ENCODE measurements at places on chromosomes 11 and 22. TPM values are rescaled to one million over a fixed set of nuclear protein-coding genes. Genes with fewer than 3 reads are reported as not detected.

The GLB1L2 gene
- total RNA-seq: 11.7 TPM

The OR52I1 gene
- total RNA-seq: not detected

The MN1 gene
- total RNA-seq: 5.5 TPM

The GGT1 gene
- total RNA-seq: 16.9 TPM

The DEFB131B gene
- total RNA-seq: not detected

The NLRP14 gene
- 0.29 TPM for total RNA-seq

The SEC14L6 gene
- 3.7 TPM for total RNA-seq

The TENM4 gene
- total RNA-seq: 117 TPM

The SLC5A1 gene
- not detected for total RNA-seq

The ANO5 gene
- 6.5 TPM for total RNA-seq

The OR8D1 gene
- not detected for total RNA-seq

DNA sequence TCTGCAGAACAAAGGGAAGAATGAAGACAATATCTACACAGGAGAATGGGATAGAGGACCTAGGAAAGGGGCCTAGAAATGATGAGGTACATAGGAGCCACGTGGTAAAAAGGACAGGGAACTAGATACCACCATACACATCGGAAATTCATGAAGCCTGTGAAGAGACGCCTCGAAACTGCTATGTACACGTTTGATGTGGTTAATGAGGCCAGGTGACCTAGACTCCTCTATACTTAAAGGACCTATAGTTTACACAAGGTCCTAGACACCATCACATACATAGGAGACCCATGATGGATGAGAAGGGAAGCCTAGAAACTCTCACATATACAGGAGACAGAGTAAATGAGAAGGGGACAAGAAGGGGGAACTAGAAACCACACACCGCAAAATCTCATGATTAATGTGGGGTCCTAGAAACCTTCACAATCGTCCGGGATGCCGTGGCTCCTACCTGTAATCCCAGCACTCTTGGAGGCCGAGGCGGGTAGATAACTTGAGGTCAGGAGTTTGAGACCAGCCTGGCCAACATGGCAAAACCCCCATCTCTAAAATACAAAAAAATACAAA, 23.8 kb downstream of the RHBDD3 start:
- no peak for DNase-seq

GRCh38 chr11:71165771-71166170, 86.6 kb downstream of the SHANK2 start:
- DNase-seq: no peak

- DNase-seq: no peak
Measured at GRCh38 chr11:116162886-116163230, 609.9 kb downstream of the BUD13 start.

GRCh38 chr11:2796091-2796490, 89.5 kb downstream of the CDKN1C start:
- peak; percentile 5 for DNase-seq

GRCh38 chr22:46596032-46596441, 24.1 kb upstream of the GRAMD4 start:
- DNase-seq: no peak

DNA sequence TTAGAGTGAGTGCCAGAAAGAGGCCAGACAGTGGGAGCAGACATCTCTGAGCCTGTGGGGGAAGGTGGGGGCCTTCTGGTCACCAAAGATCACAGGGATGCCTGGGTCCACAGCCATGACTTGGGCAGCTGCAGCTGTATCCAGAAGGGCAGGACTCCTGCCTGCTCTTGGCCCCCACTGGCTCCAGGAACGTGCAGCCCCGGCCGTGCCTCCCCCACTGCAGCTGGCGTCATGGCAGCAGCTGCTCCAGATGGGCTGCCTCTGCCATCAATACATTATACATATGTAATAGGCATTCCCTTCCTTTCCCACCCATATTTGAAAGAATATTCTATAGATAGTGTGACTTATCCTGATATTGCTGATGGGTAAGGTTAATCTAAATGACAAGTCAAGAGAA, 195.5 kb upstream of the SNX19 start:
- no peak for DNase-seq

DNA sequence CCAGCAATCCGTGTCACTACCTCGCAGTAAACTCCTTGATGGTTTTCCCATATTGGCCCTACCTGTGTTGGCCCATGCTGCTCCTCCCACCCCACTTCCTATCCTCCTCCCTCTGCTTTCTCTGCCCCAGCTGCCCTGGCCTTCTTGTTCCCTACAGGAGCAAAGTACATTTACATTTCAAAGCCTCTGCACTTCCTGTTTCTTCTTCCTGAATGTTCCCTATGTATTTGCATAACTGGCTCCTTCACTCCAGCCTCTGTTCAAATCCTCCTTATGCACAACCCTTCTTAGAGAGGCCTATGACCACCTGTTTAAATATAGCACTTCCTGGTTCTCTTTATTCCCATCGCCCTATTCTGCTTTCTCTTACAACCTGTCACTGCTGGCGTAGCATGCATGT, 62.2 kb downstream of the PARVA start:
- DNase-seq: no peak

DNA sequence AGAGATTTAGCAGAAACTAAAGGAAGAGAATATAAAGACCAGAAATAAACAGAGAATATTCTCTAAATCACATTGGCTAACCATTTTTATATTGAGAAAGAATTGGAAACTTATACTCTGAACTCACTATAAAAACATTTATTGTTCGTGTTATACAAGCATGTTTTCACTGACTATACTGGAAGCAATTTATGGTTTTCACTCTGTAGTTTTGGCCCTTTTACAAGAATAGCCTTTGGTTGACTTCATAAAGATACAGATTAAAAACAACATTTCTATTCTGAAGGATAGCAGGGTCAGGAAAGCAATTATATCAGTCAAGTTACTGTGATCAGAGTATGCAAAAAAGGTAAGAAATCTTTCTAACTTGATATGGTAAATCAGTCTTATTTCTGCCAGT, 965.7 kb upstream of the FAT3 start:
- DNase-seq: no peak

GRCh38 chr11:65479184-65480145, 19.4 kb upstream of the MALAT1 start:
- no peak for DNase-seq

DNA sequence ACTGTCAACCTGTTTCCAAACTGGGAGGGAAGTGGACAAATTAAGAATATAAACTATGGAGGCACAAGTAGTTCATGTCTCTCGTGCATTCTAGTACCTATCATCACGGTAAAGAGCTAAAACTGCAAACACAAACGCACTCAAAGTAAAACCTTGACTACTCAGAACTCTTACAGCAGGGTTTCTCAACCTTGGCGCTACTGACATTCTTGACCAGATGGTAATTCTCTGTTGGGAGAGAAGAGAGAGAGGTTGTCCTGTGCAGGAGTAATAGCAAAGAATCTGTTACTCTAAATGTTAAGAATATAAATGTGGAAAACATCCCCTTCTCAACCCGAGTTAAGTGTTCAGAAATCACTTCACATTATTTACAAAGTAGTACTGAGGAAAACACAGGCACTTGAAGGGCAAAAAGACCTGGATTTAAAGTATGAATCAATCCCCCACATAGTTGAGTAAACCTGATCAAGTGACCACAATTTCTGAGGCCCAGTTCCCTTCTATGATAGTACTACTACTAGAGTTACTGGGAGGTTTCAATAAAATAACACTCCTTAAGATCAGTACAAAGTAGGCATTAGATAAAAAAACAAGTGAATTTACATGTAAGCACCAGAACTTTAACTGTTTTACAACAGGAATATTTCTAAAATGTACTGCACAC, 73.1 kb upstream of the ARHGAP32 start:
- DNase-seq: no peak

- no peak for DNase-seq
Measured at GRCh38 chr22:29702000-29702930, 17.5 kb upstream of the CABP7 start.

DNA sequence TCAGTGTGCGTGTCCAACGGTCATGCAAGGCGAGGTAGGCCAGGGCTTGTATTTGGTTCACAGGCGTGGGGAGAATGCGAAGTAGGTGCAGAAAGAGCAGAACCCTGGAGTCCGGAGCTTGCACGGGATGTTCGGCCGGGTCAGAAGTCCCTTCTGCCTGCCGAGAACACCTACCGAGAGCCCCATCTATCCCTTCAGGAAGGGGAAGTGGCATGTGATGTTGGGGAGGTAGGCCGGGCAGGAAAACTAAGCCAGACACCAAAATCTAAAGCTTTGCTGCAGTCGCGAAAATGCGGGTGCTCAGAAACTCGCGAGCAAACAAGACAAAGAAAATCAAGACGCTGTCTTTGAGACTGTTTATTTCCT, 435 bp upstream of the TAF6L start:
- DNase-seq: no peak

DNA sequence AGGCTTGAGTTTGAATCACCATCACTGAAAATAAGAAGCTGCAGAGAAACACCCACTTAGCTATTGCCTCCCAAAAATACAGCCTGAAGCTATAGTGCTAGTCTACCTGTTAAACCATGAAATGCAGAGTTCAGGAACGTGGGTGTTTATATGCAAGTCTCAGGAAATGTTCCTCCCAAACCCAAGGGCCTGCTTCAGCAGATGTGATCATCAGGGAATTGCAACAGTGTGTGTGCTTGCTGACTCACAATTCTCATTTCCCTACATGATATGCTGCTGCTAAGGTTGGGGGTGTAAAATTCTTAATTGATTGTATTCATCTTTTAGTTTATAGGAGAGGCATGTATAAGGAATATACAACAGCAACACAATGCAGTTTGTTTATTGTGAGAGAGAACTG, 49.6 kb downstream of the NUP98 start:
- DNase-seq: no peak

DNA sequence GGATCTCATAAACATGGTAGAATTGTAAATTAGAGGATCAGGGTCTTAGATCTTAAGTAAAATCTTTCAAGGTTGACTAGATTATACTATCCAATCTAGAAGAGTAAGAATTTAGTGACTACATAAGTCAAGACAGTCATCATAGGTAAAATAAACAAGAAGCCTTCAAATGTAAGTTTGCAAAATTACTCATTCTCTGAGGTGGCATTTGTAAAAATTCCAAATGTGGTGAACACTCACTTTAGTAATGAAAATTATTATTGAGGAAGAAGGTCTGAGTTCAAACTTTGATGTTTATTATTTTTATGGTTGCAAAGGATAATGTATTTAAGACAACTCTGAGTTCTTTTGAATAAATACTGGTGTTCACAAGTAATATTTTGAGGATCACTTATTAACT, 4.6 kb downstream of the HYLS1 start:
- no peak for DNase-seq

DNA sequence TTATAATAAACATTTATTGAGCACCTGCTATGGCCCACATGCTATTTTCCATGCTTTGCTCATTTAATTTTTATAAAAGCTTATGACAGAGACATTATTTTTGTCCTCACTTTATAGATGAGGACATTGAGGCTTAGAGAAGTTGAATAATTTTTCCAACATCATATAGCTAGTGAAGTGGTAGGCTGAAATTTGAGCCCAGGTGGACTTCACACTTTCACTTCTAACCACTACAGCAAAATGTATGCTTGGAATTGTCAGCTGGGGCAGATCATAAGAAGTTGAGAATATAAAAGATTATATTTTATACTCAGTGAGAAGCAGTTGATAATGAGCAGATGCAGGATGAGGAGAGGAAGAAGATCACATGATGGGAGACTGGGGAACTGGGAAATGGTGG, 146.1 kb downstream of the LDLRAD3 start:
- no peak for DNase-seq

- no peak for DNase-seq
Measured at GRCh38 chr11:130911306-130911705, 5.0 kb downstream of the SNX19 start.

GRCh38 chr11:88295028-88295427, 42.5 kb downstream of the CTSC start:
- DNase-seq: no peak

GRCh38 chr22:19480789-19481188, 1.1 kb downstream of the CDC45 start:
- no peak for DNase-seq

- DNase-seq: no peak
Measured at GRCh38 chr11:84626256-84626655, 1000.9 kb downstream of the DLG2 start.

- DNase-seq: no peak
Measured at GRCh38 chr22:19519041-19519926, 4.9 kb downstream of the CLDN5 start.

- no peak for DNase-seq
Measured at GRCh38 chr11:108223348-108224149, 682 bp downstream of the ATM start.

DNA sequence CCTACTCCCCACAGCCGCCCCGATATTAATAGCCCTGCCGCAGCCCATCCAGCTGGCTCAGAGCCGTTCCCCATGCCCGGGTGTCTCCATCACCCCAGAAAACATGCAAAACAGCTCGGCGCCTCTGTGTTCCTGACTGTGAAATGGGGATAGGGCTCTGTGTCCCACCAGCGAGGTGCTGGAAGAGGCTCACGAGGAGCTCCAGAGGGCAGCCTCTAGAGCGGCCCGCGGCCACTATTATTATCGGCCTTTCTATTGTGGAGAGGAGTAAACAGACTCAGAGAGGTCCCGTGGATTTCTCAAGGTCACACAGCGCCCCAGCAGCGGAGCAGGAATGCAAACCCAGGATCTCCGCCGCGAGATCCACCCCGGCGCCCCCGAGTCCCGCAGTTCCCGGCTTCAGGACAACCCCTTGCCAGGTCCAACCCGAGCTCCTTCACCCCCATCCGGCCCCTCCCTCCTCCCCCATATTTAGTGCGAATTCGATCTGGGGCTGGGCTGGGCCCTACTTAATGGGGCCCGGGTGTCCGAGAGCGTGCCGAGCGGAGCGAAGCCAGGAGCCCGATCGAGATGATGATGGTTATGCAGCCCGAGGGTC, at the start of gene ACTN3:
Gene ACTN3 (plus strand): TSS at position 536 of the 598 bp plus-strand sequence. CDS start 35 bp downstream, at position 571.
- DNase-seq: no peak

- no peak for DNase-seq
Measured at GRCh38 chr11:79198898-79199250, 242.0 kb downstream of the TENM4 start.

- DNase-seq: no peak
Measured at GRCh38 chr11:66012371-66012945, 650 bp downstream of the CST6 start.

DNA sequence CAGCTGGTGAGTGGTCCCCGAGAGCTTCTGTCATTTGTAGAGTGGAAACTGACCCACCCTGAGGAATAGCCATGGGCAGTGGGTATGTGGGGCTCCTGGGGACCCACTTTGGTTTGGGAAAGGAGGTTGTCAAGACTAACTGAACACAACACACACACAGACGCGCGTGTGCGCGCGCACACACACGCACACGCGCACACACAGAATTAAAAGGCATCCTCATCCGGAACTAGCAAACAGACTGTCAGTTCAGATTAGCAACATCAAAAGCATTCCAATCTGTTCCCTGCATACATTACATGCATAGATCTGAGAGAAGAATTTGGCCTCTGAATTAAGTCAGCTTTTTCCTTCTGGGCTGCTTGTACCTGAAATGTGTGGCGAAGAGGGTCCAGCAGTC, 284.7 kb downstream of the ST3GAL4 start:
- no peak for DNase-seq

DNA sequence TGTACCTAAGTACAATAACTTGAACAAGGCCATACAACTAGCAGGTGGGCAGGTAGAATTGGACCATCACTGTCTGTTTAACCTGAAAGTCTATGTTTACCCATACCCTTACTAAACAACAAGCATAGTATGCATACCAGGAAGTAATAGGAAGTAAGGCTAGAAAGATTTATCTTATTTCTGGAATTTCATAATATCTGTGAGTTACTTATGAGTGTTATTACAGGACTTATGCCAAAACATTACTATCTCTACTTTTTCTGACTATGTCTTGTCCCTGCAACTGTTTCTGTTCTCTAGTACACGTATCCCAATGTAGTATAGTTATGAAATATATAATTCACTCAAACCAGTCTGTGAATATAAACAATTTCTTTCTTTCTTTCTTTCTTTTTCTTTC, 1400.8 kb upstream of the TENM4 start:
- no peak for DNase-seq
